Activated naive CD8-positive, alpha-beta T cell treated with anti-CD3 and anti-CD28 coated beads, Interleukin-2, amount 10 ng/mL, durations not matched to agents 7 days and 5 days (primary cell): ENCODE measurements at places on chromosomes 4 and X. TPM values are rescaled to one million over a fixed set of nuclear protein-coding genes. Genes with fewer than 3 reads are reported as not detected.

Gene RHOXF1
- total RNA-seq = not detected

Gene ATP2B3
- total RNA-seq = not detected

DNA sequence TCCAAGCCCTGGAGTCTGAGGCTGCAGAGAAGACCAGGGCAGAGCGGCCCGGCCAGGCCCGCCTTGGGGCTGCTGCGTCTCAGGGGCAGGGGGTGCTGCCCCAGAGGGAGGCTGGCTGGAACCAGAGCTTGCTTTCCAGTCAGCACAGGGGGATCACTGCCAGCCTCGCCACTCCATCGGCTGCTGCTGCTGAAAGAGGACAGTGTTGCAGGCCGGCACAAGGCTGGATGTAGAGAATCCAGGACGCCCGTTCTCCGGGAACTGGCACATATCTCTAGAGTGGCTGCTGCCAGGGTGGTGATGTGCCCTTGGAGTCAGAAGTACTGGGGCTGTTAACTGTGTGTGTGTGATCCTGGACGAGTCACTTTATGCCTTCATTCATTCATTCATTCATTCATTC lies 31.9 kb upstream of the SORCS2 start:
- H3K27ac ChIP-seq = no peak overlapping the region
- H3K36me3 ChIP-seq = no peaks in the 10 kb centered on the region
- H3K27me3 ChIP-seq = peaks cover 27% of the 10 kb centered on the region
- no peak overlapping the region for H3K4me3 ChIP-seq

DNA sequence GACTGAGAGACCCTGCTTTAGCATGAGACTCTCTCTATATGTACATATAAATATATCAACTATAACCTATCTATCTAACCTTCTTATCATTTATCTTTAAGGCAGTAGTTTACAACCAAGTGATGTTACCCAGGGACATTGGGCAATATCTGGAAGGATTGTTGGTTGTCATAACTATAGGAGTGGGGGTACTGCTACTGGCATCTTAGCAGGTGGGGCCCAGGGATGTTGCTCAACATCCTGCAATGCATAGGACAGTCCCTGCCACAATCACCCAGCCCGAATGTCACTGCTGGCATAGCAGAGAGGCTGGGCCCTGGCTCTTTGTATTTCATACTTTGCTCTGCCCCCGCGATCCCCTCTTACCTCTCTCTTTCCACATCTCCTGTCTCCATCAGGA lies 397.7 kb downstream of the IL15 start:
- no peak overlapping the region for H3K27ac ChIP-seq
- H3K27me3 ChIP-seq = no peaks in the 10 kb centered on the region
- H3K4me3 ChIP-seq = no peak overlapping the region
- H3K36me3 ChIP-seq = peaks cover 8% of the 10 kb centered on the region

GRCh38 chr4:38857354-38858096 lies 908 bp upstream of the TLR6 start:
- no peaks in the 10 kb centered on the region for H3K27me3 ChIP-seq
- H3K4me1 ChIP-seq = peaks cover 33% of the 10 kb centered on the region
- peak overlapping the region; percentile 79 for H3K4me3 ChIP-seq
- no peak for DNase-seq
- H3K36me3 ChIP-seq = peaks cover 2% of the 10 kb centered on the region
- H3K27ac ChIP-seq = peak overlapping the region; percentile 91

Gene HTN3
- not detected for total RNA-seq

Gene TMPRSS11A
- total RNA-seq = not detected

DNA sequence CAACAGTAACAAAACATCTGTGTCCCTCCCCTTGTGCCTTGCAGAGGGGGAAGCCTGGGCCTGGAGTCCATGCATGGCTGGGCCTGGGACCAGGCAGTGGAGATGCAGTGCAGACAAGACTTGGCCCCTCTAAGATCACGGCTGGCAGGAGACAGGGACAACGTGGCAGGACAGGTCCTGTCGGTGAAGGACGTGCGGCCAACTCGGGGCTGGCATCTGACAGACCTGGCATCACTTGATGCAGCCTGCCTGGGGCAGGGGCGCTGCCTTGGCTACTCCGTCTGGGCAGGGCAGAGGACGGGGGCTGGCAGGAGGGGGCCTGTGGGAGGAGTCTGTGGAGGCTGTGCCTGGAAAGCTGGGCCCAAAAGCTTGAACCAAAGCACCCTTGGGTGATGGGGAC lies 112.1 kb downstream of the CPZ start:
- no peak overlapping the region for H3K27ac ChIP-seq
- H3K4me3 ChIP-seq = no peak overlapping the region

GRCh38 chrX:53188763-53189162 lies 36.2 kb downstream of the KDM5C start:
- no peak overlapping the region for H3K4me3 ChIP-seq
- H3K27ac ChIP-seq = no peak overlapping the region
- H3K36me3 ChIP-seq = peaks cover 2% of the 10 kb centered on the region

- H3K27ac ChIP-seq = peak overlapping the region; percentile 21
- no peak for DNase-seq
- no peaks in the 10 kb centered on the region for H3K36me3 ChIP-seq
- H3K4me1 ChIP-seq = no peaks in the 10 kb centered on the region
Measured at GRCh38 chrX:94400488-94400887, 726.5 kb downstream of the FAM133A start.

- no peaks in the 10 kb centered on the region for H3K27me3 ChIP-seq
- peaks cover 20% of the 10 kb centered on the region for H3K4me1 ChIP-seq
- peak overlapping the region; percentile 90 for H3K4me3 ChIP-seq
- peak; percentile 75 for DNase-seq
Measured at GRCh38 chrX:153926858-153927671, 1.0 kb upstream of the ARHGAP4 start.

- DNase-seq = no peak
- no peak overlapping the region for H3K27ac ChIP-seq
- no peak overlapping the region for H3K4me3 ChIP-seq
- no peaks in the 10 kb centered on the region for H3K4me1 ChIP-seq
- no peaks in the 10 kb centered on the region for H3K27me3 ChIP-seq
Measured at GRCh38 chr4:93373893-93374860, 454.4 kb upstream of the ATOH1 start.

Gene ADRA2C
- not detected for total RNA-seq

GRCh38 chrX:129609395-129609794 lies 45.4 kb downstream of the APLN start:
- no peak overlapping the region for H3K4me3 ChIP-seq
- DNase-seq = no peak
- H3K27me3 ChIP-seq = peaks cover 3% of the 10 kb centered on the region

- H3K27me3 ChIP-seq = no peaks in the 10 kb centered on the region
- no peak overlapping the region for H3K27ac ChIP-seq
- H3K4me1 ChIP-seq = no peaks in the 10 kb centered on the region
- no peak overlapping the region for H3K4me3 ChIP-seq
- H3K36me3 ChIP-seq = no peaks in the 10 kb centered on the region
Measured at GRCh38 chr4:187149229-187149945, 425.7 kb upstream of the FAT1 start.

DNA sequence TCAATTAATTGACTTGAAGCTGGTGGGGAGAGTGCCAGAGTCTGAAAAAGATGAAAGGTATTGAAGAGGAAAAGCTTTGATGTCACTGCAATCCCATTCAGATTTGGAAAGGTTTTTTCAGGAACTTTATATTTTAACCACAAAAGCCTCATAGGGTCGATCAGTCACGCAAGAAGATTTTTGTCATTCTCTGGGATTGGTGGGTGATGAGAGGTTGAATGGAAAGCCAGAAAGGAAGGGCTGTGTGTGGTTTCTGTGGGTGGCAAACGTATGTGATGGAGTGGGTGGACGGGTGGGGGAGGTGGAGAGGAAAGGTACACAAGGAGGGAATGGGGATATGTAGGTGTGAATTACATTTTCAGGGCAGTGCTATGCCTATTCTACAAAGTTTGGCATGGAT lies 173.8 kb upstream of the SCML1 start:
- H3K27me3 ChIP-seq = no peaks in the 10 kb centered on the region
- no peaks in the 10 kb centered on the region for H3K36me3 ChIP-seq
- peaks cover 9% of the 10 kb centered on the region for H3K4me1 ChIP-seq

GRCh38 chr4:124144238-124144654 lies 568.3 kb downstream of the ANKRD50 start:
- H3K4me3 ChIP-seq = no peak overlapping the region
- H3K27ac ChIP-seq = no peak overlapping the region
- H3K27me3 ChIP-seq = no peaks in the 10 kb centered on the region
- H3K36me3 ChIP-seq = no peaks in the 10 kb centered on the region

DNA sequence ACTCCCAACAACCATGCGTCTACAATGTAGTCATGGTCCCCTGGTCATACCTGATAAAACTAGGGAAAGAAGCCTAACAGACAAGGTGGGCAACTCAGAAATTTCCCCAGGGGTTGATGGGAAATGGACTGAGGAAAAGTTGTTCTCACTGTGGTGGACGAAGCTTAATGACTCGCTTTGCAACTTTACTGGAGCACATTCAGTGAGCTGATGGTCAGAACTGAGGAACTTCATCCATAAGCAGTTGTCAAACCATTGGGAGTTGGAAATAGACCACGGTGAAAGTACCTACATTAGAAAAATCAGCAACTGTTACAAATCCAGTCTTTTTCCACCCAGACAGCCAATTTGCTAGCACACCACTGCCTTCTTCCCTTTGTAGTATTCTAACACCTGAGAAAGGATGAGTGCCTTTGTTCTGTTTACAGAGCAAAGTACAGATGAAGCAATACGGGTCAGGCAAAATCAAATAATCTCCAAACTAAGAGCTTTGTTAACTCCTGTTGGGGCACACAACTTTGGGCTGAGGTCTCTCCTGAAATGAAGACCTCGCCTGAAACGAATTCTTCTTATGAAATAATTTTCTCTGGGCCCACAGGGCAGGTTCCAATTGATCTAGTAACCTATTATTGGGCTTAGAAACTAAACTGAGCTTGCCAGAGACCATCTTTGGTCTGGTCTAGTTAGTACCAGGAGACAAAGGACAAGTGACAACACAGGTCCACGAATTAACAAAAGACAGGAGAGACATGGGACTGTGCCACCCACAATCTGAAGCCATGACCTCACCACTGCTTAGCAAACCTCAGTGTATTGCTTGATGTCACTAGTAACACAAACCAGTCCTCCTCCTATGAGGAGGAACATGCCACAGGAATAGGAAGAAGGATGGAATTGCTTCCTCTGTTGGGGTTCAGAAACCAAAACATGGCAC lies 58.9 kb upstream of the NFKB1 start:
- H3K4me3 ChIP-seq = no peak overlapping the region
- H3K27ac ChIP-seq = no peak overlapping the region
- peaks cover 12% of the 10 kb centered on the region for H3K27me3 ChIP-seq

- H3K4me1 ChIP-seq = peaks cover 15% of the 10 kb centered on the region
- no peaks in the 10 kb centered on the region for H3K27me3 ChIP-seq
- no peak for DNase-seq
- H3K4me3 ChIP-seq = no peak overlapping the region
- no peaks in the 10 kb centered on the region for H3K36me3 ChIP-seq
Measured at GRCh38 chrX:125293850-125294780, 25.6 kb upstream of the TEX13C start.

DNA sequence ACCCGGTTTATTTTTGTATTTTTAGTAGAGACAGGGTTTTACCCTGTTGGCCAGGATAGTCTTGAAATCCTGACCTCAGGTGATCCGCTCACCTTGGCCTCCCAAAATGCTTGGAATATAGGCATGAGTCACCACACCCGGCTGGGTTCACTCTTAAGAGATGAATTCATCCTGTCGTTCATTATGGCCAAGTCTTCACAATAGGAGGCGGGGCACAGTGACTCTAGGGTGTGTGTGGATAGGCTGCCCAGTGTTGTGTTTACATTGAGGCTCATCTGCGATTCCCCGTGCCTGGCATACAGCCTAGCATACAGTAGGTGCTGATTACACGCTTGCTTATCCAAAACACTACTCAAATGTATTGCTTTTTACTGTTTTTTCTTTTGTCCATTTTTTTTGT lies 41.3 kb upstream of the IGFBP7 start:
- DNase-seq = no peak
- no peaks in the 10 kb centered on the region for H3K36me3 ChIP-seq
- H3K4me3 ChIP-seq = no peak overlapping the region
- peaks cover 29% of the 10 kb centered on the region for H3K27me3 ChIP-seq

GRCh38 chrX:127457161-127457560 lies 595.0 kb downstream of the ACTRT1 start:
- no peaks in the 10 kb centered on the region for H3K36me3 ChIP-seq
- no peaks in the 10 kb centered on the region for H3K27me3 ChIP-seq
- H3K4me1 ChIP-seq = no peaks in the 10 kb centered on the region
- no peak for DNase-seq

Gene RHOXF2B
- total RNA-seq = not detected

DNA sequence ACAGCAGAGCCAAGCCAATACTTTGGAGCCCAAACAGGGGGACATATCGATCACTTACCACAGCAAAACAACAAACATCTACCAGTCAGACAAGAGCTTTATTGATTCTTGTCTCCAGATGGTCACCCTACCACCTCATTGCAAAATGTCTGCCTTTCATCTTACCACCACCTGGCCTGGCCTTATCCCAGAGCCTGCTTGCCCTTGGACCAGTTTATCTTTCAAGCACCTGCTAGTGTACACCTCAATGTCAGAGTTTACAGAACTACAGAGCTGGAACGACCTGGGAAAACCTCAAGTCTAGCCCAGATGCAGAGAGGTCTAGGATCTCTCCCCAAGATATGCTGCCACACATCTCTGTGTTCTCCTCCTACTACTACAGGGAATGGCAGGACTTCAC lies 4.5 kb downstream of the BCAP31 start:
- H3K4me3 ChIP-seq = no peak overlapping the region
- peaks cover 10% of the 10 kb centered on the region for H3K36me3 ChIP-seq
- peaks cover 10% of the 10 kb centered on the region for H3K4me1 ChIP-seq

Gene RIBC1
- total RNA-seq = 1.2 TPM

DNA sequence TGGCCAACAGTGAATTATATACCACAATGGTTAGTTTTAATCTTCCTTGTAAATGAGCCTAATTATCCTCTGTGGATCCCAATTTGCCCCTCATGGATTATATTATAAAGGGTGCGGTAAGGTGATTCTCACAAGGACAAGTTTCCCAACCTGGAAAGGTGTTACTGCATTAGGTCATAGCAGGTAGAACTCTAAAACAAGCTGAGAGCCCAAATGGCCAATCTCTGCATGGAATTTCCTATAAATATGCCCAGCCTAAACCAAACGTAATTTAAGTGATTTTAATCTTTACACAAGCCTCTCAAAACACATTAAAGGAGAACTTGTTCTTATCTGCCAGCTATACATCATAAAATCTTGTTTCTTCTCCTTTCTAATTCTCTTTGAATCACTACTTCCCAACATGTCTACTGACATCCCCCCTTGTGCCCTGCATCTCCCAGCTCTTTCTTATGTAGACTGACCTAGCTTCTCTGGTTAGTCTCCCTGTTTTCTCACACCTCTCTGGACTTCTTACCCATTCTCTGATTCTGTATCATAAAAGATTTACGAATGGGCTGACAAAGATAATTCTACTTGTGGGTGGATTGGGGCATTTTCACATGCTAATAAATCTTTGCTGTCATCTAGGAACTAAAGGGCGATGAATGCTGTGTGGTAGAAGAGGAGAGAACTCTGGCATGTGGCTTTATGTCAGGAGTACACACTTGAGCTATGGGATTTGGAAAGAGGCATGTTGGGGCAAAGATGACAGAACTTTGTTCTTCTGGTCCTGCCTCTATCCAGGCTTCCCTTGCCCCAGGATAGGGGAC lies 94.3 kb upstream of the PGRMC2 start:
- no peak overlapping the region for H3K4me3 ChIP-seq
- H3K36me3 ChIP-seq = no peaks in the 10 kb centered on the region
- H3K27me3 ChIP-seq = no peaks in the 10 kb centered on the region
- peaks cover 2% of the 10 kb centered on the region for H3K4me1 ChIP-seq
- DNase-seq = no peak
